AG10803 (cell line): ENCODE measurements at places on chromosomes 5 and 9.
A peak's percentile ranks its signal among the peaks of the same experiment; 100 is the strongest.

DNA sequence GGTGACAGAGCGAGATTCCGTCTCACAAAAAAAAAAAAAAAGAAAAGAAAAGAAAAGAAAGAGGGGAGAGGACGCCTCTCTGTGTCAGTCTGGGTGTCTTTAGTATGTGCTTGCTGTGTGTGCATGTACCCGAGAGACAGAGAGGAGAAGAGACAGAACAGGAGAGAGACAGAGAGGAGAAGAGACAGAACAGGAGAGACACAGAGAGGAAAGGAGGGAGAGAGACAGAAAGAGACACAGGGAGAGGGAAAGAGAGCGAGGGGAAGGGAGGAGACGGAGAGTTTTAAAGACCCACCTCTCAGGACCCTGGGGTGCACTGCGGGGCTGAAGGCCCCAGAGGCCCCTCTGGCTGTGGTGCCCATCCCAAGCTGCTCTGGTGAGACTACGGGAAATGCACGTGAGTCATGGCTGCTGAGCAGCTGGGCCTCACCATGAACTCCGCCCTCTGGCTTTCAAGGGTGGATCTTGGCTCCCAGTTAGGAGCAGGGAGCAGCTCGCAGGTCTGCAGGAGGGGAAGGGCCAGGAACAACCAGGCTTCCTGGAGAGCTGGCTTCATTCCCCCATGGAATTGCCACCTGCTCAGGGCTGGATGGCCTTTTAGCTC lies 7.9 kb downstream of the SLC6A3 start:
- peak; percentile 23 for DNase-seq

GRCh38 chr5:169149317-169149716 lies 151.6 kb downstream of the SLIT3 start:
- DNase-seq, result no peak

- DNase-seq, result no peak
Observed at GRCh38 chr9:129987047-129987446, 55.9 kb downstream of the FNBP1 start.

GRCh38 chr5:154749491-154749890 lies 5.7 kb upstream of the LARP1 start:
- DNase-seq, result no peak

GRCh38 chr9:128150594-128151308 lies 1.5 kb downstream of the LCN2 start:
- no peak for DNase-seq

DNA sequence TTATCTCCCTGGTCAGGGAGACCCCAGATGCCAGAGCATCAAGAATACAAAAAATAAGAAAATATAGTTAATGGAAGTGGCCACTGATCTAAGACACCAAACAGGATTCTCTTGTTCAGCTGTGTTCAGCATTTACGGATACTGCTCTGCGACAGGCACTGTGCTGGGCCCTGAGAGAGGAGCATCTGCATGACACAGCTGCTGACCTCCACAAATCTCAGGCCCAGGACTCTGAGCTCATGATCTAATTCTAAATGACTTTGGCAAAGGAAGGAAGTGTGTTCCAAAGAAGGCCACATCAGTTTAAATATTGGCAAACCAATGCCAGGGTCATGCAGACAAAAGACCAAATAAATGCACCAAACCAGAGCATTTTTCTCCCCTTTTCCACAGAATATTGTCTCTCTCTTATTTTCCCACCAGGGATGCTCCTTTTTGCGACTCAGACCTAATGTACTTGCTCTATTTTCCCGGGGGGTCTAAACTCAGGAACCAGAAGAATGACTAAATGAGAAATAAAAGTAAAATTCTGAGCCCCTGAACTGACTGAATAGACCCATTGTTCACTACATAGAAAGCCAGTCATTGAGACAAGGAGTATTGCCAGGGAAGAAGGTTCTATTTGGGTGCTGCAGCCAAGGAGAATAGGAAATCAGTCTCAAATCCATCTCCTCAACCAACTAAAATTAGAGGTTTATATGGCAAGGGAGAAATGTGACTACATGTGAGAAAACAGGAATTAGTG lies 1.4 kb upstream of the AGGF1 start:
- no peak for DNase-seq
